ENCODE measurements at places on chromosomes 7 and 10.

GRCh38 chr7:139541600-139542307 lies 18.3 kb downstream of the CLEC2L start:
- no peak for DNase-seq

- no peak for DNase-seq
Measured at GRCh38 chr7:55019691-55020465, 1.1 kb downstream of the EGFR start.

DNA sequence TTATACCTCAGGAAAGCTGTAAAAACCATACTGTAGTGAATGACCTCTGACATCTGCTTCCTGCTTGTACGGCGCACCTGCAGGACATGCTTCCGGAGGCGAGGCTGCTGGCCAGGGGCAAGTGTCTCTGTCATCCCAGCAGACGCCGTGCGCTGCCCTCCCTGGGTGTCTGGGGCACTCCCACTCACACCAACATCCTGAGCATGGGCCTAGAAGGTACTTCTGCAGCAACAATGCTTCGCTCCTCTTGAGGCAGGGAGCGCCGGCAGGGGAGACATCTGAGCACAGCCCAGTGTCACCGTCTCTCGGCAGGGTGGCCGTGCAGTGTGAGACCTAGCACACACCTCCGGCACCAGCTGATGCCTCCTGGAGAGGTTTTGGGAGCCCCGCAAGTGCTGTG lies 269.2 kb downstream of the MAD1L1 start:
- no peak for DNase-seq

- no peak for DNase-seq
Measured at GRCh38 chr10:6165221-6165725, 37.5 kb upstream of the PFKFB3 start.

GRCh38 chr7:157403646-157404401 lies 67.0 kb downstream of the DNAJB6 start:
- no peak for DNase-seq

DNA sequence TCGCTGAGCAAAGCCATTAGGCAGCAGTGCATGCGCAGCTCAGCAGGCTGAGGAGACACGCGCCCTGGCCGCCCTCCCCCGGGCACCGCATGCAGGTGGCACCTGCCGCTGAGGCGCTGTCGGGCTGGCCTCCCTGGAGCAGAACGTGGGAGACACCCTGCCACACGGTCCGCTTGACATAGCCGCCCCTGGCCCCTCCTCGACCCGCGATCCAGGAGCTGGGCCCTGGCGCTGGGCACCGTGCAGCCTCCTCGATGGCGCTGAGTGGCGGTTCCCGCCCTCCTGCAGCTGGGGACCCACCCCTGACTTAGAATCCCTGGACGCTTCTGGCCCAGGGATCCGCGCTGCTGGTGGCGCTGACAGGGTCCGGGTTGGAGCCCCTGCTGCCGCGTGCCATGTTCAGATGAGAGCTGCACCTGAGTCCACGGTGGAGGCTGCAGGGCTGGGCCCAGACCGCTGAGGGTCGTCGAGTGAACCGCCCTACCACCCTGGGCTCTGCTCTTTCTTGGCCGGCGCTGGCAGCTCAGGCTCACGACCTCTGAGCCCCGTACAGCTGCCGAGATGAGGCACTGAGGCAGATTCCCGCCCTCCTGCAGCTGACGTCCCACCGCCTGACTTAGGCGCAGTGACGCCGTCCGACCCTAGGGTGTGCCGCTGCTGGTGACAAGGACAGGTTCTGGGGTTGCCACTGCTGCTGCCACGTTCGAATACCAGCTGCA lies 116.8 kb downstream of the OR13A1 start:
- DNase-seq = no peak

DNA sequence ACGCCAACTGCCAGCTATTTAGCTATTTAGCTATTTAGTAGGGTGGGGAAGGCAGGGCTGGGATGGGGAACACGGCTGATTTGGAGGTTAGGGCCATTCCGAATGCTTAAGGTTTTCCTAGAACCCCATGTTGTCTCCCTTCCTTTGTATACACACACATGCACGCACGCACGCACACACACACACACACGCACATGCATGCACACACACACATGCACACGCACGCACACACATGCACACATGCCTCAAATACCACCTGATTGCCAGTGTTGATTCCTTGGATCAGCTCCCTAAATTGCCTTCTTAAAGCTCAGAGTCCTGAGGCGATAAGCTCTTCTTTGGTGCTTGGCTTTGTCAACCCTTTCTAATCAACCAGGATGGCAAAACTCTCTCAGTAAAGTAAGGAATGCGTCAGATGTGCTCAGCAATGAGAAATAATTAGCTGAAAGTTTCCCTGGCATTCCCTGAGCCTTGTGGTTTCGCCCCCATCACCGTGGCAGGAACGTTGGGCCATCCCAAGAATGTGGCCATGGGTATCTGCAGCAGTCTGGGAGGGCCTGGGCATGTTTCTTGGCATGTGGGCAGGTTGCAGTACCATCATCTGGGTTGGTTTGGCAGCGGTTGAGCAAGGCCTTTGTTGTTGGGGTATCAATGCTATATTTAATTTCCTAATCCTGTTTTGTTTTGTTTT lies 305.6 kb downstream of the LRMDA start:
- no peak for DNase-seq

DNA sequence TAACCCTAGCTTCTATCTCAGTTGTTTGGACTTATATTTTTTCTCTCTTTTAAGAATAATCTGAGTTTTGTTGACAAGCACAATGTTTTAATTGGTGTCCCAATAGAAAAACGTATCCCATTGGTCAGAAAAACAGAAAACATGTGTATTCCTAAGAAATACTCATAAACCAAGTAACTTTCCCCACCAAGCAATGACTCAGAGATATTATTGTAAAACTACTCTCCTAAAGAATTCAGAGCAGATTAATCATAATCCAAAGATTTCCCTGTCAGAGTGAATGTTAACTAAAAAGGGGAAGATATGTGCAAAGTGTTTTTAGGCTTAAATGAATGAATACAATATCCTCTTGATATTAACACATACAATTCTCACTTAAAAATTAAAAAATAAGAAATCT lies 29.4 kb upstream of the MBL2 start:
- DNase-seq = no peak

GRCh38 chr7:79855172-79855571 lies 279.5 kb upstream of the GNAI1 start:
- DNase-seq = no peak

DNA sequence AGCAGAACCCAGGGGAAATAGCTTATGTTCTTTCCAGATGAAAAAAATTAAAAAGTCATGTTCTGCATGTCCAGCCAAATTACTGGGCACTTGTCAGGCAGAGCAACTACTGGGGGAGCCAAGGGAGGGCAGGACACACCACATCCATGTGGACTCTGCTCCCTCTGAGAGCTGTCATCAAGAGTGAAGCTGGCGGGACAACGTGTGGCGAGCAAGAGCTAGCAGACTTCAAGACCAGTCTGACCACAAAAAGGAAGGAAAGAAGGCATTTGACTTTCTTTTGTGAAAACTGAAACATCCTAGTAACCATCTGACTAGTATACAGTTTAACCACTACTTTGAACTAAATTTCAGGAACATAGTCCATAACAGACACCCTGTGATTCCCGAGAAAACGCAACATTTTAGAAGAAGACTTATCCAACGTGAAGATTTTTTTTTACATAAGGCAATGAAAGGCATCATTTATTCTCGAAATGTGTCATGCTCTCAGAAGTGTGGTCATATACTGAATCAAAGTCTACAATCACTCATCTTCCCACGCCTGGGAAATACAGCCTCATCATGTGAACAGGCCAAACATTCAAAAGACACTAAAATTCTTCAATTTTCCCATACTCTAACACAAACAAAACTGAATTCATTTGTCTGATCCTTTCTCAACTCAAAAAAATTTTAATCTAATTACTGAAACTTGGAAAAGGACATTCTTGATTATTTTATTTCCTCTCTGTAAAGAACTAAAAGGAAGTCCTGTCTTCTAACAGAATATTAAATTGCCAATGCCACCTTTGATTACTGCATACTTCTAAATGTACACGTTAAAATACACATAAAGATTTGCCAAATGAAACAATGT lies 15.5 kb downstream of the CYTH3 start:
- peak; percentile 76 for DNase-seq

DNA sequence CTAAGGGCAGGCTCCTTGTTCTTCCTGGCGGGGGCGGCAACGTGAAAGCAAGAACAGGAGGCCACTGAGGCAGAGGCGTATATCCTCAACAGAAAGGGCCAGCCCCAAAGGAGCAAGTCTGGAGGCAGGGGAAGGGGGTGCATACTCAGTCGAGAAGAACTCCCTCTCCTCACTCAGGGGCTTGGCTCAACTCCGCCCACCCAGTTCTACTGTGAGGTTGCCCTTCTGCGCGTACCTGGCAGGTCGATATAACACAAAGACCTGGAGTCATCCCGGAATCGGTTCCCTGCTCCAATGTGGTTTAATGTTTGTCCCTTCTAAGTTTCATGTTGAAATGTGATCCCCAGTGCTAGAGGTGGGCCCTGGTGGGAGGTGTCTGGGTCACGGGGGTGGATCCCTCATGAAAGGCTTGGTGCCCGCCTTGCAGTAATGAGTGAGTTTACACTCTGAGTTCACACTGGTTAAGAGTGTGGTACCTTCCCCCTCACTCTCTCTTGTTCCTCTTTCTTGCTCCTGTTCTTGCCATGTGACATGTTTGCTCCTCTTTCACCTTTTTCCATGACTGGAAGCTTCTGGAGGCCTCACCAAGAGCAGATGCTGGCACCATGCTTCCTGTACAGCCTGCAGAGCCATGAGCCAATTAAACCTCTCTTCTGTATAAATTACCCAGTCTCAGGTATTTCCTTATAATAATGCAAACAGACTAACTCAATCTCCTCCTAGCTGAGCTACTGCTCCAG lies 32.6 kb downstream of the GSDME start:
- DNase-seq = peak; percentile 13

DNA sequence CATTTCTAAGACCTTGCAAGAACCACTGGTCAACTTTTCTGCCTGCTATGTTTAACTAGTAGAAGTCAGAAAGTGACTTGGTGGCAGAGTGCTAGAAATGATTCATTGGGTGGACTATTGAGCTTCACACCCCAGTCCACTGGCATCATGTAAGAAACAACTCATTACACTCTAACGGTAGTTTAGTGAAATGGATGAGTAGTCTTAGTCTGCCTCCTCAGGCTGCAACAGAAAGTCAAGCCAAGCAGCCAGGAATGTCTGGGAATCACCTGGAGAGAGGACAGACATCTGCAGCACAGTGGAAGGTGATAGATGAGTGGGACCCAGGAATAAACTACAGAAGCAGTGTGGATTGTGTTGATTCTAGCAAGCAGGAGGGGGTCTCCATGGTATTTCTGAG lies 125.4 kb downstream of the AUTS2 start:
- no peak for DNase-seq

- DNase-seq = peak; percentile 5
Measured at GRCh38 chr10:114458955-114459354, 54.7 kb upstream of the AFAP1L2 start.

DNA sequence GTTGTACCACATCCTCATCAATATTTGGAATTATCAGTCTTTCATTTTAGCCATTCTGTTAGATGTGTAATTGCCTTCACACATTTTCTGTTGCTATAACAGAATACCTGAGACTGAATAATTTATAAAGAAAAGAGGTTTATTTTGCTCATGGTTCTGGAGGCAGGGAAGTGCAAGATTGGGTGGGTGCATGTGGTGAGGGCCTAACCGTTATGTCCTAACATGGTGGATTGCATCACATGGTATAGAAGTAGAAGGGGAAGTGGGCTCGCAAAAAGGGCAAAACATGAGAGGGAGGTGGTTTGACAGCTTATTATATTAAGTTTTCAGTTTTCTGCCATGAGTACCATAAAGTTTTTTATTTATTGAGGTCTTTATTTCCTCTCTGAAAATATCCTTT lies 452.0 kb downstream of the ARL4A start:
- DNase-seq = no peak

DNA sequence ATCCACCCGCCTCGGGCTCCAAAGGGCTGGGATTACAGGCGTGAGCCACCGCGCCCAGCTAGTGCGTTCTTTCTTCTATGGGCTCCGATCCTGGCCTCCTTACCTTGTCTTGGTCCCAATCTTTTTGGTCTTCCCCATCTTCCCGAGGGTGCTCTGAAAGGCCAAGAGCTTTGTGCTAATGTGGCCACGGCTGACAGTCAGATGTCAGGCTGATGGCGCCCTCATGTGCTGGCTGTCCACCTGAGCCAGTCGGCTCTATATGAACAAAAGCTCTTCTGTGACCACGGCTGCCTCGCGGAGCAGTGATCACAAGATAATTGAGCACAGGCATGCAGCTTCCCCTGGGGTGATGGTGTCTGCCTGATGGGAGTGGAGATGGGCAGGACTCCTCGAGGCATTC lies 11.0 kb upstream of the AHCYL2 start:
- DNase-seq = no peak

- DNase-seq = no peak
Measured at GRCh38 chr10:114356751-114357514, 47.4 kb downstream of the AFAP1L2 start.

DNA sequence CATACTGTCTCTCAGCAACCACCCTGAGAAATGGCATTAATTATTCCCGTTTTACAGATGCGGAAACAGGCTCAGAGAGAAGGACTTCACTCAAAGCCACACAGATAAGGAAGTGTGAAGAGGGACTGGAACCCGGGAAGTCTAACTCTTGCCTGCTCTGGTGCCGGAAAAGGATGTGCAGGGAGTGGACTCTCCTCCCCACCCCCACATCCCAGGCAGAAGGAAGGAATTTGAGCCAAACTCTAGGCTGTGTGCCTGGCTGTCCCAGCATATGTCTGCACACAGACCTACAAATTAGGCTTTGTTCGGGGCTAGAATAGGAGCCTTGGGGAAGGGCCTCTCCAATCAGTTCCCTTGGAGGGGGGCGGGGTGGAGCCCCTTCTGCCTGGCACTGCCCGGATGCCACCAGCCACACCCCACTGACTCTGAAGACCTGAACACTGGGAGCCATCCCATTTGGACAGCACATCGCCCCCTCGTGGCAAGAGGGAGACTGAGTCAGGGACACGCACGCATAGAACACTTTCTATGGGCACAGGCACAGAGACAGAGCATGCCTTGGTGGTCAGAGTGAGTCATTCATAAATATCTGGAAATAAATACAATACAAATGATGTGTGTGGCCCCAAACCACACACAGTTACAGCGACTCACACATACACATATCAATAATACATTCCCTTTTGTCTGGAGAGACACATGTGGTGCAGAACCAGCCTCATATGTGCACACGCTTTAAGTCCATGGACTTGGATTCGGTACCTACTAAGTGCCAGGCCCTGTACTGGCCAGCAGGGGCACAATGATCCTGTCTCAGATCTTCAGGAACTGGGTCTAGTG lies 13.1 kb downstream of the LZTS2 start:
- DNase-seq = peak; percentile 96

DNA sequence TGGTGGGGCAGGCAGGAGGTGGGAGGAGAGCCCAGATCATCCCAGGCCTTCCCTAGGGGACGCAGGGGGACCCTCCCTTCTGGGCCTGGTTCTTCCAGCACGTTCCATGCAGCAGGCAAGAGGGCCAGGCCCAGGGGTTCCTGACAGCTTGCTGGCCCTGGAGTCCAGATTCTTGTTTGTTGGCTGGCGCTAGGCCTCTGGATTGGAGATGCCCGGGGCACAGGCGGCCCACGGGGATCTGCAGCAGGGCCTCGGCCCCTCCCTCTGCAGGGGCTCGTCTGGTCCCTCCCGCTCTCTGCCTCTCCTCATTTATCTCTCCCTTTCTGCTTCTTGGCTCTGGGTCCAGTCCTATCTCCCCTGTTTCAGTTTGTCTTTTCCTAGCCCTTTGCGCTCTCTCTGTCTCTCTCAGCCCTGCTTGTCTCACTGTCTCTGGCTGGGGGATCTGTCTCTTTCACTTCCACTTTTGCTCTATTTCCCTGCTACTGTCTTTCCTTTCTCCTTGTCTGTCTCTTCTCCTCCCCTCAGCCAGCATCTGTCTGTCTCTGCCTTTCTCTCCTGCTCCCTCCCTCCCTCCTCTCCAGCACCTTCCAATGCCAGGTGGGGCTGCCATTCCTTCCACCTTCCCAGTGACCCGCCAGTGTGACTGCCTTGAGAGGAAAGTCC lies 1.1 kb upstream of the AQP1 start:
- DNase-seq = no peak
